ENCODE measurements at places on chromosomes 4 and X. TPM values are rescaled to one million over a fixed set of nuclear protein-coding genes. Genes with fewer than 3 reads are reported as not detected.
A peak's percentile ranks its signal among the peaks of the same experiment; 100 is the strongest.

- no peak for DNase-seq
Observed at GRCh38 chr4:2991243-2991642, 27.9 kb downstream of the GRK4 start.

- no peak for DNase-seq
Observed at GRCh38 chrX:80576806-80577533, 156.7 kb downstream of the TENT5D start.

DNA sequence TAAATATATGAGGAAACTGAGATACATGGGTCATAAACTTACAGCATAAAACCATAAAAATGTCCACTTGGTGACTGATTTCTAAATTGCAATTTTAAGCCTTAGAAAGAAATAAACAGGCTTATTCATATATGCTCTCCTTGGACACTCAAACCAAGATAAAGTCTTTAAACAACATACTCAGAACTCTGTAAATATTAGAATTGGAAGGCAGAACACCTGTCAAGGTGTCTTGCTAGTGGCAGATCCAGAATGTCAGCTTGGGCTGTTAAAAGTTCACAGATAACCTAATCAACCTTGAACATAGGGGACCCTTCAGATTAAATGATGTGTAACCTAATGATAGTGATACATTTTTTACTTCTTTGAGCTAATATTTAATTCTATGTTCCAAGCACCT lies 208.1 kb upstream of the ARSJ start:
- DNase-seq = no peak

XK gene
- 3.7 TPM for total RNA-seq

DNA sequence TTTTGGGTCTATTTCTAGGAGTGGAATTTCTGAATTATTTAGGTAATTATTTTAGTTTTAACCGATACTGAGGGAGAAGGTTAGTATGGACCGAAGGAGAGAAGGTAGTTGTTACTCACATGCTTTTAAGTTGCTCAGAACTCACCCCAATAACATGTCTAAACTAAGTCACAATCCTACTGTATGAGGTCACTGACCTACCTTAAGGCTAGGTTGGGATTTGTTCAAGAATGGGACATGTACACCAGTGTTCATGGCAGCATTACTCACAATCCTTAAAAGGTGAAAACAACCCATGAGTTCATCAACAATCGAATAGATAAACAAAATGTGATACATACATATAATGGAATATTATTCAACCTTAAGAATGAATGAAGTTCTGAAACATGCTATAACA lies 90.5 kb downstream of the MSN start:
- no peak for DNase-seq

GRCh38 chr4:129328162-129328561 lies 232.2 kb downstream of the C4orf33 start:
- DNase-seq = no peak

VGLL1 gene
- total RNA-seq = not detected

DNA sequence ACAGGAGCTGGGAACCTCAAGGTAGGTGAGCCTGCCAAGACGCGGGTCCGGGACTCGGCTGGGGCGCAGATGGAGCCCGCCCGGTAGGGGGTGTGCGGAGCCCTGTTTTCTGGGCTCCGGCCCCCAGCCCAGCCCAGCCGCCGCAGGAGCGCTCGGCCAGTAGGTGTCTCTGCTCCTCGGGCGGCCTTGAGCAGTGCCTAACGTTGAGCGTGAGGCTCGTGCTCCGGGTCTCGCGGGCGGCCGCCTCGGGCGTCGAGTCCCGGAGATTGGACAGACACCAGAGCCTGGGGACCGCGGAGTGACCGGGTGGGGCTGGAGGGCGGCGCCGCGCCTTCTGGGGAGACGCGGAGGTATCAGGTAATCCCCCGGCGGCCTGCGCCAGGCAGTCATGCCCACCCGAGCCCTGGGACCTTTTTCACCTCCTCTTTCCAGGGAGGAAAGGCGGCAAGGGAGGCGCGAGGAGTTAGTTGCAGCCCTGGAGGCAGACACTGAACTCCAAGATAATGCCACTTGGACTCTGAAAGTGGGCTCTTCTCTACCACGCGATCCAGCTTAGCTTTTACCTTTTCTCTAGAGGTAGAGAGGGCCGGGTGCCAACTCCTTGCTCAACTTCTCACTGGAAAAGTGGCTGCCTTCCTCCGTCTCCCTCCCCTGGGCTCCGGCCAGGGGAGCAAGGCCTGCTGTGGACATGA lies 14.5 kb upstream of the FGG start:
- peak; percentile 62 for DNase-seq

GRCh38 chr4:73538162-73538561 lies 56.6 kb downstream of the AFM start:
- no peak for DNase-seq

GRCh38 chr4:38491854-38492478 lies 172.0 kb upstream of the KLF3 start:
- no peak for DNase-seq

GRCh38 chrX:11558972-11559371 lies 106.7 kb downstream of the ARHGAP6 start:
- no peak for DNase-seq

DNA sequence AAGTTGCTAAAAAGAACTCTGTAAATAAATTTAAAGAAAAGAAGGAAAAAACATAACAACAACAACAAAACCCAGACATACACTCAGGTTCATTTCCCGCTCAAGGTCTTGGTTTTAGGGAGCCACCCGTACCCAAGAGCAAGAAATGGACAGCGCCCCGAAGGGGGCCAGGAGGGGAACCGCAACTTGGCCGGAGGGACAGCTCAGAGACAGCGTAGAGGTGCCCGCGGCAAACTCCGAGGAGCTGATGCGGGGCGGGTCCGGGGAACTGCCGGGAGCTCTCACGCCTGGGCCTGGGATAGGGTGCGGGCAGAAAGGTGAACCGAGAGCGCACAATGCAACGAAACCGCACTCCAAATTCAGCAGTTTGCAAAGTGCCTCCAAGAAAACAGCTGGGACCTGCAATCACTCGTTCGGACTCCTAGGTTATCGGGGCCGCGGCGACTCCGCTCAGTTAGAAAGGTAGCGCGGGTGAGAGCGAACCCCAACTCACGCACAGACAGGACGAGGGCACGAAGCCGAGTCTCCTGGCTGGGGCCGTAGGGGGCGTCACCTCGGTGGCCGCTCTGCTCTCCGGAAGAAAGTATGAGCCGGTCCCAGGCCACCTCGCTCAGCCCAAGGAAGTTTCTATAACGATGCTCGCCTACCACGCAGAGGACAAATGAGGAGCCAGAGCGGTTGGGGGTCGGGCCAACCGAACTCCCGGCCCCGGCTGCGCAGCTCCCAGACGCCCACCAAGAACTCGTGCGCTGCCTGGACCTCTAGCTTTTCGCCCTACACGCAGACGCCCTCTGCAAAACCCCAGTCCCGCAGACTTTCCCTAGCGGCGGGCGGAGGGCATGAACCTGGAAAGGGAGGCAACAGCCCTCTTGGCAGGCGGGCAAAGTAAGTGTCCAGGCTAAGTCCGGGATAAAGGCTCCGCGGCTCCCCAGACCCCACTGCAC lies 1.4 kb downstream of the NDNF start:
- DNase-seq = peak; percentile 19

GRCh38 chr4:84796394-84796793 lies 170.1 kb downstream of the WDFY3 start:
- no peak for DNase-seq

DNA sequence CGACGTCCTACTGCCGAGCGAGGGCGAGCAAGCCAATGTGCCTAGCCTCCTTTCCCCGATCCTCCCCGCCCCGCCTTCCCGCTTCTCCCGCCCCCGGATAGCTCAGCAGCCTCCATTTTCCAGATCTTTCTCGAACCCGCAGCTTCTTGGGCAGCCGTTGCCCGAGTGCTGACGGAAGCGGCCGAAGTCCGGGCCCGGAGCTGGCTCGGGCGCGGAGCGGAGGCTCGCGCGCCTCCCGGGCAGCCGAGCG lies 172 bp upstream of the HSPA4L start:
- DNase-seq = peak; percentile 90

HGFAC gene
- total RNA-seq = 1.6 TPM

- no peak for DNase-seq
Observed at GRCh38 chr4:107120661-107121060, 84.5 kb upstream of the DKK2 start.

GRCh38 chrX:15750611-15751154 lies 12.6 kb downstream of the CA5B start:
- DNase-seq = no peak

- no peak for DNase-seq
Observed at GRCh38 chr4:165715211-165715610, 157.8 kb upstream of the TLL1 start.

DNA sequence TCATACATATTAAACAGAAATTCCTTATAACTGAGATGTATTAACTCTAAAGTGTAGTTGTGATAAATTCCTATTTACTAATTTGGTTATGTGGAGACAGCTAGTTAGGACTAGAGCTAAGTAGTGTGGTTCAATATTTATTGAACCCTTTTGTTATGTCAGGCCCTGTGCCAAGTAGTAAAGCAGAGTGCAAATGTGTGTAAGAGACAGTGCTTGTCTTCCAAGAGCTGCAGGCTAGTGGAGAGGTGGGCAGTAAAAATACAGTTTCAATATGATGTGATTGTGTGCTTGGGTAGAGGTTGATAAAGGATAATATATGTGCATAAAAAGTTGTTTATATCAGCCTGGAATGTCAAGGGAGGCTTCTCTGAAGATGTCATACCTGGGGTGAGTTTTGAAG lies 80.0 kb downstream of the TBC1D19 start:
- no peak for DNase-seq

CYP4V2 gene
- 7.3 TPM for total RNA-seq
